Neural crest cell (in vitro differentiated cells): ENCODE measurements at places on chromosomes 5 and 9. TPM values are rescaled to one million over a fixed set of nuclear protein-coding genes. Genes with fewer than 3 reads are reported as not detected.

Gene HMGCR
- total RNA-seq = 321 and 327 TPM in 2 replicates

Gene PCSK5
- 2.7 and 3.1 TPM in 2 replicates for total RNA-seq

Gene ZBTB6
- 8.4 and 9.4 TPM in 2 replicates for total RNA-seq

Gene PPP3R2
- not detected in 2 replicates for total RNA-seq

Gene CDKN2A
- total RNA-seq = 0.68 TPM in 1 of 2 replicates, not detected in the other

Gene GLRA1
- total RNA-seq = 0.21 and 0.23 TPM in 2 replicates

Gene SLC45A2
- 0.36 and 1.3 TPM in 2 replicates for total RNA-seq

Gene NIPAL4
- total RNA-seq = not detected in 2 replicates

Gene ODF2
- 85.2 and 85.5 TPM in 2 replicates for total RNA-seq

Gene NUTM2G
- total RNA-seq = not detected in 2 replicates

Gene PIP5K1B
- total RNA-seq = 5.9 and 6.5 TPM in 2 replicates

Gene OCLN
- 6.7 and 7.9 TPM in 2 replicates for total RNA-seq

Gene CKMT2
- 0.86 TPM in 1 of 2 replicates, not detected in the other for total RNA-seq

Gene CATSPER3
- 0.36 and 0.54 TPM in 2 replicates for total RNA-seq

DNA sequence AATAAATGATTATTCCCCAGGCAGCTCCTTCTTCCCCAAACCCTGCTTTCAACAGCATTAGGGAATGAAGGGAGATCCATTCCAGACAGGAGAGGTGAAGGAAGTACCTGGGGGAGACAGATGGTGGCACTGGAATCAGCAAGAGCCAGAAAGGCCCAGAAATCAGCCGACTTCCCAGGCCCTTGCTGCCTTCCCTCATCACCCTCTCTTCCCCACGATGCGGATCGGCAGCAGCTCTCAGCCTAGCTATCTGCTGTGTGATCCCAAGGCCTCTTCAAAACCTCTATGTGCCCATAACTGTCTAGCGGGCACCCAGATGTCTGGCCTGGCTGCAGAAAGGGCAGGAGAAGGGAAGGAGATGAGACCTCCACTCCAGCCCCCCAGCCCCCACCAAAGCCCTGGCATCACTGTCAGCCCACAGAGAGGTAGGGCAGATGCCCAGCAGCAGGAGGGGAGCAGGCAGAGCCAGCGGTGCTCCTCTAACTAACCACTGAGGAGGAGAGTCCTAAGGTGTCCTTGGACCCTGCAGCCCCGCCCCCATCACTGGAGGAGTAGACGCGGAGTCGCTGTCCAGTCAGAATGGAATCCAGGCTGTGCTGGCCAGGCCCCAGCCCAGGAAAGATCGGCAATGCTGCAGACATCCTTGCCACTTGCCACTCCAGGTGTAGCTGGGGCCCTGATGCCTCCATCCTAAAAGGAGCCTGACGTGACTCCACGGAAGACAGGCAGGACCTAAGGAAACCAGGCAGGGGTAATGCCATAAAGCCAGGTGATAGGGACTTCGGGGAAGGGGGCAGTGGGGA, 12.7 kb downstream of the CNTFR start:
- DNase-seq = peak; percentile 60

GRCh38 chr9:93667006-93667405, 90.6 kb downstream of the PHF2 start:
- DNase-seq = no peak

DNA sequence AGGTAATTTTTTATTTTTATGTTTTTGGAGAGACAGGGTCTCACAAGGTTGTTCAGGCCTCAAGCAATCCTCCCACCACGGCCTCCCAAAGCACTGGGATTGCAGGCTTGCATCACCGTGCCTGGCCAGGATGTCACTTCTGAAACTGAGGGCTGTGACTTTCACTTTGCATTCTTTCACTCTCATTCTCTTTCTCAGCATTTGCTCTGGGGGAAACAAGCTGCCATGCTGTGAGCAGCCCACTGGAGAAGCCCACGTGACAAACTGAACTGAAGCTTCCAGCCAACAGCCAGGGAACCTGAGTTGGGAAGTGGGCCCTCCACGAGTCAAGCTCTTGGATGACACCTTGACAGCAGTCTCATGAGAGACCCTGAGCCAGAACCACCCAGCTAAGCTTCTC, 109.4 kb downstream of the C5orf15 start:
- DNase-seq = no peak

- DNase-seq = no peak
Observed at GRCh38 chr5:189976-190365, 1.3 kb upstream of the LRRC14B start.

DNA sequence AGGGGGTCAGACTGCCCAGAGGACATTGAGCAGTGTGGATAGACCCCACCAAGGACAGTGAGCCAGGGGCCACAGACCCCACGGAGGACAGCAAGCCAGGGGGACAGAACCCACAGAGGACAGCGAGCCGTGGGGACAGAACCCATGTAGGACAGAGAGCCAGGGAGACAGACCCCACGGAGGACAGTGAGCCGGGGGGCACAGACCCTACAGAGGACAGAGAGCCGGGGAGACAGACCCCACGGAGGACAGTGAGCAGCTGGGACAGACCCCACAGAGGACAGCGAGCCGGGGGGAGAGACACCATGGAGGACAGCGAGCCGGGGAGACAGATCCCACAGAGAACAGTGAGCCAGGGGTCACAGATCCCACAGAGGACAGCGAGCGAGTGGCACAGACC, 3.4 kb upstream of the ZDHHC11 start:
- no peak for DNase-seq

DNA sequence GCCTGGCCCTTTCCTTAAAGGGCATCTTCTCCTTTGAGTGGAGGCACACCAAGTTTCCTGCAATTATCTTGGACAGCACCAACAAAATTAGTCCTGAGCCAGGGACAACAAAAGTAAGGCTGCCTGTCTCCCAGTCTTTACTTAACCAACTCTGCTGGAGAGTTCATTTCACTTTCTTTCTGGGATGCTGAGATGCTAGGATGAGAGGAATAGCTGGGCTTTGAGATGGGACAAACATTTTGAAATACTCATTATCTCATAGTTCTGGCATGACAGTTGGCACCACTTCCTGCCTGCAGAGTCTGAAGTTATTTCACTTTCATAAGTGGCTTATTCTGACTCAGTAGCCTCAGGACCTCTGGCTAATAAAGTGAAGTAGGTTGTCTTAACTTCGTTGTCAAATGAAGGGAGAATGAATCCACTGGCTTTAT, 157.0 kb downstream of the C9orf152 start:
- no peak for DNase-seq

DNA sequence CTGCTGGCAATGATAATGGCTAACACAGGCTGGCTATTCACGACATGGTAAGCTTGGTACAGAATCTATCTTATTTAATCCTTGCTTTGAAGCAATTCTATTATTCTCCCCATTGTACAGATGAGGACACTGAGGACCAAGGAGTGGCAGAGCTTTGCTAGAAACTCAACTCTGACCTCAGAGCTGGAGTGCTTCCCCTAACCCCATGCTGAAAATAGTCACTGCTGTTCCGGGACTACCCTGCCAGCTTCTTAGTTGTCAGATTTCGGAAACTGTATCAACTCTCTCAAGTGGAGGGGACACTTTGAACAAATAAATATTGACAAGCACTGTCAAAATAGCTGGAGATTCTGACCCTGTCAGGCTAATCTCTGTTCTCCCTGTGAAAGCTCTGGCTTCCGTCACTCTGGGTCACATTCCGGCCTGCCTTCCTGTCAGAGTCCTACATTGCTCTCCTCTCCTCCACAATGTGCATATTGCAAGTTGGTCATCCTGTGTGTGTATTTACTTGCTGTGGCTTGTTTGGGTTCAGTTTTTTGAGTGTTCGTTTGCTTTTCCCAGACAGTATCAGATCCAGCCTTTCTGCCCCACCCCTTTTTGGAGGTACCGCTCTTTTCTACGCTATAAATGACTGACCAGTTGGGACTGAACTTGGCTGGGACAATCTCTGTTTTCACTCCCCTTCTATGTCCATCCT, 134.3 kb upstream of the MAP1B start:
- no peak for DNase-seq

DNA sequence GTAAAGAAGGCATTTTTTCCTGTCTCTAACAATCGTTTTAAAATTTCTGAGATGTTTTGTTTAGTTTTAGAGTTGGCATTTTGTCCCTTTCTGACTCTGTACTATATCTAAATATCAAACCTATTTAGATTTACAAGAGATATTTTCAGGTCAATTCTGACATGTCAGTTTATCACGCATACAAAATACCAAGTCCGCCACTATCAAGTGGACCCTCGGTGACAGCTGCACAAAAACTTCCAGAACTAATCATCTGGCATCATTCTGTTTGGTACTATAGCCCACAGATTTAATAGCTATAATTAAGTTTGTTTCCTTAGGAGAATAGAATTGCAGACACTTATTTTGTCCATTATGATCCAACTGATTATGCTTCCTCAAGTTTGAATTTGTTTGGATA, 1278.2 kb downstream of the CDH12 start:
- DNase-seq = no peak

- no peak for DNase-seq
Observed at GRCh38 chr5:60257596-60258271, 364.2 kb upstream of the PDE4D start.

DNA sequence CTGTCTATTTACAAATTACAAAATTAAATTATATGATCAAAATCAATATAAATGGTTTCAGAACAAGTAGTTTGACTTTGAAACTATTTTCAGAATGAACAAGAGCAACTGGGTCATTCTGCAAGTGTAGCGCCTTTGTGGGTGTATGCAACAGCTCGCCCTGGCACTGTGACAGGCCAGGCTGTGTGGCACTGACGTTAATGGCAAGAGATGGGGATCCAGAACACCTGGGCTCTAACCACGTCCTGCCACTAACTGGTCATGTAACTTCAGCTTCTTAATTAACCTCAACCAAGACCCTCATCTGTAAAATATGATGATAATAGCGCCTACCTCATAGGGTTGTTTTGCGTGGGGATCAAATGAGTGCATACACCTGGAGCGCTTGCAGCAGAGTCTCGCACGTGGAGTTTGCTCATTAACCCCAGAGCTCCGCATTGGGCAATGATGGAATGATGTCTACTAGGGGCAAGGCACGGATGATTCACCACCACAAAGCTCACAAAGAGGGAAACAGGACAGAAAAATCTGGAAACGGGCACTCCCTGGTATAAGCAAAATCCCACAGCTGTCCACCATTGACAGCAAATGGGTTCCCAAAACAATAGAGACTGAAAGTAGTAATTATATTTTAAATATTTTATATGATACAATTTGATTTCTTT, 639.4 kb downstream of the SEMA5A start:
- DNase-seq = no peak

- no peak for DNase-seq
Observed at GRCh38 chr5:39506211-39506610, 81.4 kb upstream of the DAB2 start.

GRCh38 chr5:163383754-163384153, 53.6 kb upstream of the CCNG1 start:
- no peak for DNase-seq

DNA sequence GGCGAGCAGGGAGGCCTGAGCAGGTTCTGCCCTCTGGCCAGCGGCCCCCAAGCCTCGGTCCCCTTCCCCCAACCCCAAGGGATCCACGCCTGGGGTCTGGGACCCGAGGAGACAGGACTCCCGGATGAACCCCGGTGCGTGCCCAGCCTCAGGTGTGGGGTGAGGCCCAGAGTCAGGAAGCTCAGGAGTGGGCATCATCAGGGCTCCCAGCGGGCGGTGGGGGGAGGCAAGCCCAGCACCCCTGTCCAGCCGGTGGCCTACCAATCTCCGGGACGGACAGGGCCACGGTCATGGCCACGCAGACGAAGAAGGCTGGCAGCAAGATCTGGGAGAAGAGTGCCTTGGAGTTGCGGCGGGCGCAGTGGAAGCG, 14.5 kb downstream of the ABCA2 start:
- DNase-seq = no peak

- DNase-seq = no peak
Observed at GRCh38 chr5:146321571-146321970, 17.1 kb upstream of the POU4F3 start.

- no peak for DNase-seq
Observed at GRCh38 chr9:69400470-69400869, 75.5 kb downstream of the ENTREP1 start.

DNA sequence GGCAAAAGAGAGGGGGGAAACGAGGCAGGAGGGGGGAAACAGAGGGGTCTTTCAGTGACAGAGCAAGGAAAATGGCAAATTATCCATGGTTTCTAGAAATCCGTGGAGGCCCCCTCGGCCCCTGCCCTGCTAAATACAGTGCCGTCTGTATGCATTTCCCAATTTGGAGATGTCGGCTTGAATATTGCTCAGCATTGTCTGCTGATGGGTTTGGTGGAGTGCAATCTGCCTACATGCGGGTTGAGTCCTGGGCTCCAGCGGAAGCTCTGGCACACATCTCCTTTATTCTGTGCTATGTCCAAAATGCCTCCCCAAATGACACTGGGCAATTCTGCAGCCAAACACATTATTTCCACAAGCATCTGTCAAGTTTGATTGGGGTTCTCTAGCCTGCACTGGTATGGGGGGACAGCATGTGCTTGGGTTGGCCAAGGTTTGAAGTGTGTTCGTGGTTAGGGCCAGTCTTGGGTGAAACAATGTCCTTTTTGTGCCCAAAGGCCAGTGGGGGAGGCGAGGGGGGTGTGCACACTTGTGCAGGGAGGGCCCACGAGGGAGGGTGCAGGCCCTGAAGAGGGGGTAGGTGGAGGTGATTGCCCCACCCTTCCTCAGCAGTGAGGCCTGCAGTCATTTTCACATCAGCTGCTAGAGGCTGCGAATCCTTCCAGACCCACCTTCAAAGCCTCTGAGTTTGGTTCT, 6.2 kb upstream of the NEUROG1 start:
- DNase-seq = no peak

DNA sequence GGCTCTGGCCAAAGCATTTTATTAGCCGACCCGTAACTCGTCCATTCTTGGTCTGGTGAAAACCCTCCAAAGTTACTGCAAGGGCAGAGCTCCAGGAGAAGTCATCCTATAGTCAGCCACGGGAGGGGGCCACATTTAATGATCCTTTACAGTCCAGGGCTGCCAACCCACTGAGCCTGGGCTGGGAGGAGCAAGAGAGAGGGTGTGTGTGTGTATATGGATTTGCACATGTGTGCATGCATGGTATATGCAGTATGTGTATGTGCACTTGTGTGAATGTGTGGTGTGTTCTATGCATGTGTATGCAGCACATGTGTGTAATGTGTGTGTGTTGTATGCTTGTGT, 4.2 kb upstream of the RASGEF1C start:
- no peak for DNase-seq

- DNase-seq = no peak
Observed at GRCh38 chr5:97820138-97820537, 637.1 kb upstream of the RIOK2 start.

DNA sequence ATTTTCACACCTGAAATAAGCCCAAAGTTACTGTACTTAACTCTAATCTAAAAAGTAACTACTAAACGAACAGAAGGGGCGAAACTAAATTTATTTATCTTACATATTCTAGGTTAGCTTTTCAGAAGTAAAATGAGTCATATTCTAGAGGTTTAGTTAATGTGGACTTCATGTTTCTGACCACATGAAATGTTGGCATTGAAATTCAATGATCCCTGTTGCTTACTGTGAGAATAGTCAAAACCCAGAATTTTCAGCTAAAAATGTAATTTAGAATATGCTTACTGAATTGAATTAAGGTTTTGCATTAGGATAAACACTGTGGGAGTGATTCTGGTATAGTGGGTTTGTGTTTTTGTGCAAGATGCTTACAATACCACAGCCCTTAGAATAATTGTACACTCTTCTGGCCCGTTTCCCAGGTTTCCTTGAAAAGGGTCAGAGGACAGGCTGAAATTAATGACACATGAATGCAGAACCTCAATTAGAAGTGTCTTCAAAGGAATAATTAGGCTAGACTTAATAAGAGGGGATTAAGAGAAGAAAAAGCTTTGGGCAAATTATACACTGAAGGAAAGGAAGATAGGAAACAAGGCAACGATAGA, 1.4 kb upstream of the SNX18 start:
- DNase-seq = no peak

- no peak for DNase-seq
Observed at GRCh38 chr5:43193894-43194265, 1.9 kb downstream of the NIM1K start.

- DNase-seq = no peak
Observed at GRCh38 chr9:84949258-84949657, 279.7 kb downstream of the NTRK2 start.
